Coronary artery (tissue), 2 donors: ENCODE measurements at places on chromosomes 16 and 17.

DNA sequence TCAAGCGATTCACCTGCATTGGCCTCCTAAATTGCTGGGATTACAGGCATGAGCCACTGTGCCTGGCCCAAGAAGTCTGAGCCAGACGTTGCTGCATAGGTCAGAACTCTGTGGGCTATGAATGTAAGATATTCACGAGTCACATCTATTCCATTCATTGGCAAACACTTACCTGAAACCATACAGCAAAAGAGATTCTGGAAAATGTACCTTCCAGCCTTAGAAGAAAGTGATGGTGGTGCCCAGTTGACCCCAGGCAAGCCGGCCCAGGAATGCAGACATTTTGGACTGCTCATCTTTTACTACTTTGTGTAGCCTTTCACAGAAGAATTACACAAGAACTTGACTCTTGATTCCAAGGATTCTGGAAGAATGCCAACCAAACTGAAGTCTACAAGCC lies 135.6 kb upstream of the N4BP1 start:
- DNase-seq, result no peak

DNA sequence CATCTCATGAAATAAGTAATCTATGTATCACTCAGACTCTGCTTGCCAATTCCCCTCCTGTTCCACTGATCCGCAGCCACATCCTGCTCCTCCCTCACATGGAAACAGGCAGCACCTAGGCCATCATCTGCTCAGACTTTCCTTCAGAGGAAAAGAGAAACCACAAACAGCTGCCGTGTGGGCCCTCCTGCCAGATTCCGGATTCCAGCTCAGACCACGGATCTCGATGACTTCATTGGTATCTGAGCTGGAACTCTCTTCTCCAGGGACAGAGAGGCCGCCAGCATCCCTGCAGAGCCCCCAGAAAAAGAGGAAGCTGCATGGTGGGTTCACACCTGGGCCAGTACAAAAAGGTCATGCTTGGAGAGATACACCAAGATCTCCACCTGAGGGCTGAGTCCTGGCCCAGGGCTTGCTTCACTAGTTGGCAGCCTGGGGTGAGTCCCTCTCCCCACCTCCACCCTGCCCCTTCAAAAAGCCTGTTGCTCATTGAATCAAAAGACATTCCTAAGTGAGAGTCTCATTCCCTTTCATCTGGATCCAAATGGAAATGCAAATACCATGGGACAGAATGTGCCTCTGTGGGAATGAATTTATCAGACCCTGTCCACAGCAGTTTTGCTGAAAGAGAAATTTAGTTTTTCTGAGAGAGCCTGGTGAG lies 47.2 kb downstream of the HOXB1 start:
- no peak for DNase-seq

DNA sequence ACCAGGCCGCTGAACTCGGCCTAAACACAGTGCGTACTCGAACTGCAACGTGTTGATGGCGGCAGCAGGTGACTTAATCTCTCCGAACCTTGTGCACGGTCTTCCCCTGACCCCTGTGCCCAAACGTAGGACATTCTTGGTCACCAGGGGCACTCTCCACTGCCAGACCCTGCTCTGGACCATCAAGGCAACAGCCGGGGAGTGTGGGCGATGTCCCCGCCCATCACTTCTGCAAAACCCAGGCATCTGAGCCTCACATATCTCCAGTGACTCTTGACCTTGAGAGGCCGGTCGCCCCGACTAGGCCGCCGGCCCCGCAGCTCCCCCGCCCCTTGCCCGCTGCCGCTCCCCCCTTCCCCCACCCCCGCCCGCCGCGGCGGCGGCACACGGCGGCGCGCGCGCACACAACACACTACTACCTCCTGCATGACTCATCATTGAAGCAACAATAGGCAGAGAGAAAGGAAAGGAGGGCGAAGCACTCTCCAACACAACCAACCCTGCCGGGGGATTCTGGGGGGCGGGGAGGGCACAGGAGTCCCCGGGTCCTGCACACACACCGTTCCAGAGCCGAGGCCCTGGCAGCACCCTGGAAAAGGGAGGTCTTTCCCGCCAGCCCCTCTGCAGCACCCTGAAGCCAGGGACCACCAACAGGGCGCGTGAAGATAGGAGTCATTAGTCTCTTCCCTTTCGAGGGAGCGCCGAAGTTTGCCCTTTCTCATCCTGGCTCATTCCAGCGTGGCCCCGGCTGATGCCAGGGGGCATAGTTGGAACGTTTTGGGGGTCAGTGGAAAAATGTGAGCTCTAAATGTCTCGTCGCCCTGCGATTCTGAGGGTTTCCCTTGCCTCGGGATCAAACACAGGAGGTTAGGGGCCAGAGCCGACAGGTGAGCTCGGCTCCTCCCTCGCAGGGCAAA lies 1.9 kb downstream of the MNT start:
- peak; percentile 88 for DNase-seq

DNA sequence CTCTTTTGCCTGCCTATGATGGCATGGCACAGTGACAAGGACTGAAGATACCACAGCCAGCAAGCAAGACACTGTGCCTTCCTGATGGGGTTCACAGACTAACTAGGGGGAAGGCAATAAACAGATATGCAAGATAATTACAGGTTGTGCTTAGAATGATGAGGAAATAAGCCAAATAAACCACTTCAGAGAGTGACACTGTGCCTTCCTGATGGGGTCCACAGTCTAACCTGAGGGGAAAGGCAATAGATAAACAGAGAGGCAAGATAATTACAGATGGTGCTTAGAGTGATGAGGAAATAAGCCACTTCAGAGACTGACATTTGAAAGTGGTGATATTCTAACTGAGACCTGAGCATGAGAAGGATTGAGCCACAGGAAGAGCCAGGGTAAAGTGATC lies 84.2 kb downstream of the HS3ST2 start:
- DNase-seq, result no peak

- DNase-seq, result no peak
Measured at GRCh38 chr16:83374979-83375378, 432.8 kb upstream of the HSBP1 start.

- DNase-seq, result no peak
Measured at GRCh38 chr17:5045496-5045895, 10.3 kb upstream of the SLC52A1 start.

DNA sequence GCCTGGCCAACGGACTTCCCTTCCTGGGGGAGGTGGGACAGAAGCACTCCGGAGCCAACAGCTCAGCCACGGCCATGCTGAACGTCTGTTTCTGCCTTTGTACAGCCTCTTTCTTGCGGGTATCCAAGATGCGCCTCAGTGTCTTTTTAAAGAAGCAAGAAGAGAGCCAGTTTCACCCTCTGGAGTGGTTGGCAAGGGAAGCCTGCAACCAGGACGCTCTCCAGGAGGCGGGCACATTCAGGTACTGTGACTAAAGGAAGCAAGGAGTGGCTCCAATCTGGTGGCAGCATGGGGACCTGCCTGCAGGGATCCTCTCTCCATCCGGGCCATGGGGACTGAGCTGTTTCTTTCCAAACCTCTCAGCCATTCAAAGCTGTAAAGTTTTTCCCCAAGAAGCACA lies 60.6 kb upstream of the ENDOV start:
- DNase-seq, result no peak

DNA sequence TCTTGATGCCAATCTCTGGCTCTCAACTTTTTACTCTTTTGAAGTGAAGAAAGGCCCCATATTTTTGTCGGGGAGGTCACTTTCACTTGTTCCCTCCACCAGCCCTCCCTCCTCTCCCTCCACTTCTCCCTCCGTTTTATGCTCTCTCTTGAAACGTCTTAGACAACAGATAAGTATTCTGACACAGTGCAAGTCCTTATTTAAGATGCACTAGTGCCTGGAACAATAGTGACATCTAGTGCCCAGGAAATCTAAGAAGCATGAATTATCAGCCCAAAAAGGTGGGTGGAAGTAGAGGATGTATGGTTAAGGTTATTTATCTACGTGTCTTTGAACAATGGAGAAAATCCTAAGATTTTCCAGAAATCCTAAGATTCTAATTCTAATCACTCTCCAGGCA lies 17.9 kb downstream of the PSME3IP1 start:
- no peak for DNase-seq

DNA sequence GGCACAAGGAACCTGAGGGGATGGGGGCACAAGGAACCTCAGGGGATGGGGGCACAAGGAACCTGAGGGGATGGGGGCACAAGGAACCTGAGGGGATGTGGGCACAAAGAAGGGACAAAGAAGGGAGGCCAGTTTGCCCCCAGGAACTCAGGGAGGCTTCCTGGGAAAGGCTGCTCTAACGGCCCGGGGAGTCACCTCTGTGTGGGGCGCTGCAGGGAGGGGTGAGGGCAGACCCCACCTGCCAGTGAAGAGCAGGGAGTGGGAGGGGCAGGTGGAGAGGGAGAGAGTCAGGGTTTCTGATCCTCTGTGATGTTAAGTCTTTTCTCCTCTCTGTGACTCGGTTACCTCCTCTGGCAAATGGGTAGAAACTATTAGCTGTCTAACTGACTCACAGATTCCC lies 57.7 kb downstream of the TIMM22 start:
- no peak for DNase-seq

DNA sequence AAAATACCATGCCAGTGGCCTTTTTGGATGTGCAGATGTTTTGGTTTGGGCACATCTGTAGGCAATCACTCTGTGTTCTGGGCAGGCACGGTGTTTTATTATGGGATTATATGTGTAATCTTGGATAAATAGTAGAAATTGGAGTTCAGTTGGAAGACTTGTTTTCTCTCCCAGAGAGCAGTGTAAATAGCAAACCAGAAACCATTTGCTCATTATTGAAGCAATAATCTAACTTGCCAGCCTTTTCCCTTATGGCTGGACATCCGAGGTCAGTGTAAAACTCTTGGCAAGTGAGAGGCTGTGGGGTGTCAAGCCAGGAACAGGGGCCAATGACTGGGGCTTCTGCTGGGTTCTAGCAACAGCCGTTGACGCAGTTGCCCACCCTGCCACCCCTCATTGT lies 69.9 kb downstream of the IRX3 start:
- no peak for DNase-seq

DNA sequence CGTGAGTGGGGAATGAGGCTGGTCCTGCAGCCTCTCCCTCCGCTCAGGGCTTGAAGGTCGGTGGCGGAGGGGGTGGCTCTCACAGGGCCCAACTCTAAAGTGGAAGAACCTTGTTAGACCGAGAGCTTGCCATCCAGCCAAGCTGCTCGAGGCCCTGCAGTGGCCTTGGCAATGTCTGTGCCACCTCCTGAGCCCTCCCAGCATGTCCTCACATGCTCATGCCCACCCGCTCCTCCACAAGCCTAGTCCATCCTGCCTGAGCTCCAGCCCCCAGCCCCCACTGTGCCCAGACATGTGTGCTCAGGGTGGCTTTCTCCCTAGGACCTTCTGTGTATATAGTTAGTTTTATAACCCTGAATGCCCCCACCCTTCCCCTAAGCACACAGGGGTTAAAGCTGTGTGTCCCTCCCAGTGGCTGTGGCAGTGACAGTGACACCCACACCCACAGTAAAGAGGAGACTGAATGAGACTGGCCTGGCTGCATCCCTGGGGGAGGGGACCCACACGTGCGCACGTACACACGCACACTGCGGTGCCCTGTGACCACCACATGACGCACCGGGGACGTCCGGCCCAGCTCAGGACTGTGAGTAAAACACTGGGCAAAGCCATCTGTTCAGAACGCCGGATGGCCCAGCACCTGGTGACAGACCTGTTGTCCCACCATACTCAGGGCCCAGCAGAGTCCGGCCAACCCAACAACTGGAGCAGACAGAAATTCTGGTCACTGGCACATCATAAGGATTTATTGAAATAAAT lies 15.6 kb downstream of the PDK2 start:
- DNase-seq, result peak; percentile 89

DNA sequence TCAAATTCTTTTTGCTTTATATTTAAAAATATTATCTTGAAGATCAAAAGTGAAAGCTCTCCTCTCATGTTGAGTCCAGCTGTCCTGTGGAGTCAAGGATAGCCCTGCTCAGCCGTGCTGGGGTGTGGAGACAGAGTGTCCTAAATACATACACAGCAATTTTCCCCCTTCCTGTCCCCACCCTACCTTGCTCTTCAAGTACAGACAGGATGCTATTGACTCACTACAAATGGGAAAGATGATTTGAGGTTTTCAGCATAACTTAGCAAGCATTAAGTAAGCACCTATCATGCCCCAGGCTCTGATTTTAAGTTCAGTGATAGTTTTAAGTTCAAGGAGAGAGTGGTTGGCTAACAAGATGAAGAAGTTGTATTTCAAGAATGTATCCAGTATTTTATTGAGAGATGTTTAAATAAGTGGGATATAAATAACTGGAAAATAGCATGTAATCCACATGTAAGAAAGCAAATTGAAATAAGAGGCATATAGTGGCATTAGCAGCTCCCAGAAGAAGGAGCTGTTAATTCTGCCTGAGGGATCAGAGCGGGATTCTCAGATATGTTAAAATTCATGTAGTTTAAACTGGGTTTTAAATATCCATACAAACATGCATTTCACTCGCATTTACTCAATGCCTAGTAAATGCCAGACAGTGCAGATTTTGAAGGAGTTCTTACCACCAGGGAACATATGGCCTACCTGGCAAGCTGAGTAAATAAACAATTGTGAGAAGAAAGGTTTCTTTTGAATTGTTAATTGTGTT lies 183.5 kb upstream of the ANKFN1 start:
- no peak for DNase-seq

DNA sequence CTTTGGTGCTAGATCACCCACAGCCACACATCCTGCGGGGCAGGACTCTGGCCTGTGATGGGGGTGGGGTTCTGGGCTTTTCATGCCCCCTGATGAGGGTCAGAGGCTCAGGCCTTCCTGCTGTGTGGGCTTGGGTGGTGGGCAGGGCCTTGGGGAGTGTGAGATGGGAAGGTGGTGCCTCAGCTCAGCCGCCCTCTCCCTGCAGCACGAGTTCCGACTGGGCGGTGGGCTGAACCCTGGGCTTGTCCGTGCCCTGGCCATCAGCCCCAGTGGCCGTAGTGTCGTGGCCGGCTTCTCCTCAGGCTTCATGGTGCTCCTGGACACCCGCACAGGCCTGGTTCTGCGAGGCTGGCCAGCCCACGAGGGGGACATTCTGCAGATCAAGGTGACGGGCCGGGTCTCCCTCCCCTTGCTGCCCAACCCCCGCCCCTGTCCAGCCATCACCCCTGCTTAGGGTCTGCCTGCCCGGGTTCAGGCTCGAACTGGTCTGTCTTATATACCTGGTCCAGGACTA lies 6.8 kb upstream of the SERPINF2 start:
- DNase-seq, result no peak

DNA sequence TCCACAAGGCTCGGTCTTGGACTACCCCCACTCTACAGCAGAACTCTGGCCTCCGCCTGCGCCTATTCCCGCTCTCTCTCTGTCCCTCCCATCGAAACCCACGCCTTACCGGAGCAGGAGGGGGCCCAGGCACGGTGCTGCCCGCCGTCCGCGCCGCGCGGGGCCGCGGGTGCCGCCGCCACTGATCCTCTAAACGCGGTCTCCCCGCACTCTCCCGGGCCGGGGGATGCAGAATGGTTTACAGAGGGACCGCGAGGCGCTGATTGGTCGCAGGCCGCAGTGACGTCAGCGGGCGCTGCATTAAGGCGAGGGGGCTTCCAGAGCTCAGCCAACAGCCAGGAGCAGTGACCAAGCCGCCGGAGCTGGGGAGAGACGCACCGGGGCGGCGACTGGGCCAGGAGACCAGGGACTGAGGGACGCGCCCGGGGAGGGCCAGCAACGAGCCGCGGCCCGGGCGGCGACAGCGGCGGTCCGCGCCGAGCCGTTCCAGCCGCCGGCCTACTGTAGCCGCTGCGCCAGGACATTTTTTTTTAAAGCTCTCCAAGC lies 747 bp upstream of the LHX1 start:
- peak; percentile 55 for DNase-seq
